ENCODE measurements at places on chromosomes 2 and 18.
A peak's percentile ranks its signal among the peaks of the same experiment; 100 is the strongest.

- DNase-seq, result no peak
These were observed 384.3 kb upstream of the SYT4 start for GRCh38 chr18:43661570-43661969.

DNA sequence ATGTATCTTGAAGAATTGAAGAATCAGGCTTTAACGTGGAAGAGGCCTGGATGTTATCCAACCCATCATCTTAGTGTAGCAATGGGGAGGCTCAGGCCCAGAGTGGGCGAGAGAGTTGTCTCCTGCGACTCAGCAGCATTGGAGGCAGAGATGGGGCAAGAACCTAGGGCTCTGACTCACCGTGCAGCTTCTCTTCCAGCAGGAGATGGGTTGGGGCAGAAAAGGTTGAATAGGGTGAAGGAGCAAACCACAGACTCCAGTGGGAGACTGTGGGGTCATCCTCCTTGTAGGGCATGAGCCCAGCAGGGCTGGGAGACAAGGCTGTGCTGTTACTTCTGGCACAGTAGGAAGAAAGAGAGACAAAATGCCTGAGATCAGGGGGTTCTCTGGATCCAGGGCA is 1.4 kb downstream of the IL36RN start:
- DNase-seq, result no peak

DNA sequence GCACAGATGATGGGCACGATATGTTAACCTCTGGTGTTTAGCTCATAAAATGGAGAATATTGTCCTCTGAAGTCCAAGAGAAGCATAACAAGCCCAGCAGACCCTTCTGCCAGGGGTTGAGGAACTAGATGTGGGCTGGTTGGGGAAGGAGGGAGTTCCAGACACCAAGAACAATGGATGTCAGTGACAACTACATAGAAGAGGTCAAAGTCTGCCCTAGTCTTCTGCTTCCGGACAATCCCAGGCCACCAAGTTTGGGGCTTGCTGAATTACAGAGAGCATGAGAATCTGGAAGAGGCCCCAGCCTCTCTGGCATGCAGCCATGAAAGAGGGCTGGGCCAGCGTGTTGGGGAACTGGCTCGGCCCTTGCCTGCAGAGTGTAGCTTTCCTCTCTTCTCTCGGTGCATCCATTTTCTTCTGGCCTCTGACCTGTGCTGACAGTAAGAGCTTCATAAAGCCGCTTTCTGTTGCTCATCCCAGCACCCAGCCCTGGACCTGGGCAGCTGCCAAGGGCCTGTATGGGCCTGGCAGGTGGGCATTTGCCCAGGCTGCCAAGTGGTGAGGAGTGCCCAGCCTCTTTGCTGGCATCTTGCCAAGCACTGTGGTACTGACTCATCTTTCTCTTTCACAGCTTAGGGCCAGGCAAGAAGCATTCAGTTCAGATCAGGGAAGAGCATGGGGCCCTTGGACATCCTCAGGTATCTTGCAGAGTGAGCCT is 14.6 kb upstream of the LAPTM4A start:
- peak; percentile 27 for DNase-seq

DNA sequence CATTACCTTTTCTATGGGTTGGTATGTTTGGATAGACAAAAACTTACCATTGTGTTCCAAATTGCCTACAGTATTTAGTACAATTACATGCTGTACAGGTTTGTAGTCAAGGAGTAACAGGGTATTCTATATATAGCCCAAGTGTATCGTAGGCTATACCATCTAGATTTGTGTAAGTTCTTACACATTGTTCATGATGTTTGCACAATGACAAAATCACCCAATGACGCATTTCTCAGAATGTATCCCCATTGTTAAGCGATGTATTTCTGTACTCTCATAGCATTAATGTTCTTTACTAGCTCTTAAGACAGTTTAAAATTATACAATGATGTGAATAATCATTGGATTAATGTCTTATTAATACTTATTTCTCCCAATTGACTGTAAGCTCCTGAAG is 16.7 kb downstream of the TACR1 start:
- DNase-seq, result no peak

- no peak for DNase-seq
These were observed 235.7 kb downstream of the CDCA7 start for GRCh38 chr2:173590276-173590861.

- no peak for DNase-seq
These were observed 181.5 kb upstream of the ID2 start for GRCh38 chr2:8500124-8501054.

DNA sequence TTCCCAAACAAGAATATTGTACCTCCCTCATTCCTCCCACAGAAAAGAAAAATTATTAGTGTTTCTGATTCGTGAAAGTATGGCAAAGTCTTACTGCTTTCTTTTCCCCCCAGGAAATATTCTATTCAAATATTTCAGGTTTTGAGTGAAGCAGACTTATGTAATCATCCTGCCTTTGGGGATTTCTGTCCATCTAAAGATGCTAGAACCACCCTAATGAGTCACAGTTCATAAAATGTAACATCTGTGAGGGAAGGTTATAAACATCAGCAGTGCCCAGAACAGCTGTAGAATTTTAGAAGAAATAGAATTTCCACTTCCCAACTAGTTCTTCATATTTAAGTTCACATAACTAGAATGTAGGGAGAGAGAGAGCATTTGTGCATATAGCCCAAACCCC is 39.0 kb downstream of the EEF1B2 start:
- no peak for DNase-seq

GRCh38 chr2:17430326-17430725 is 87.9 kb downstream of the RAD51AP2 start:
- no peak for DNase-seq

DNA sequence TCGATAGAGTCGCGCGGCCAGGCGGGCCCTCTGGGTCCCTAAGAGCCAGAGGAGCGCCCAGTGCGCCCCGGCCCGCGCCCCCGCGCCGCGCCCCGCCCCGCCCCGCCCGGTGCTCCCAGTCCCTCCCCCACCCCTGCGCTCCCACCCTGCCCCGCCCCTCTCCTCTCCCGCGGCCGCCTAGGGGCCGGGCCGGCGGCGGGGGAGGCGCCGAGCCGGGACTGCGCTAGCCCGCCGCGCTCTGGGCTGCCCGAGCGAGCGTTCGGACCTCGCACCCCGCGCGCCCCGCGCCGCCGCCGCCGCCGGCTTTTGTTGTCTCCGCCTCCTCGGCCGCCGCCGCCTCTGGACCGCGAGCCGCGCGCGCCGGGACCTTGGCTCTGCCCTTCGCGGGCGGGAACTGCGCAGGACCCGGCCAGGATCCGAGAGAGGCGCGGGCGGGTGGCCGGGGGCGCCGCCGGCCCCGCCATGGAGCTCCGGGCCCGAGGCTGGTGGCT is at the start of gene GPC1:
GPC1 (plus strand) TSS at position 207 of the 491 bp plus-strand sequence; CDS start at position 463, 256 bp downstream.
- no peak for DNase-seq

DNA sequence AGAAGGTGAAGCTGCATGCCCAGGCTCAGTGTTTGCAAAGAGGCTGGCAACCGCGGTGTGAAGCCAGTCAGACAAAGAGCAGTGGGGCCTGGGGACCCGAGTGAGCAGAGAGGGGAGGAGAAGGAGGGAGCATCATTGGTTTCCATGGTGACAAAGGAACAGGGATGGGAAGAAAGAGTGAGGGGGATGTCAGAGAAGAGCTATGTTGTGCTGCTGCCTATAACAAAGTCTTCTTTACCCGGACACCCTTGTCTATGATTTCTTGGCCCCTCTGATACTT is 14.5 kb downstream of the TMEM247 start:
- no peak for DNase-seq

- no peak for DNase-seq
These were observed 161.3 kb upstream of the REG3A start for GRCh38 chr2:79320871-79321270.

GRCh38 chr2:236286873-236287545 is 22.8 kb upstream of the ASB18 start:
- no peak for DNase-seq

DNA sequence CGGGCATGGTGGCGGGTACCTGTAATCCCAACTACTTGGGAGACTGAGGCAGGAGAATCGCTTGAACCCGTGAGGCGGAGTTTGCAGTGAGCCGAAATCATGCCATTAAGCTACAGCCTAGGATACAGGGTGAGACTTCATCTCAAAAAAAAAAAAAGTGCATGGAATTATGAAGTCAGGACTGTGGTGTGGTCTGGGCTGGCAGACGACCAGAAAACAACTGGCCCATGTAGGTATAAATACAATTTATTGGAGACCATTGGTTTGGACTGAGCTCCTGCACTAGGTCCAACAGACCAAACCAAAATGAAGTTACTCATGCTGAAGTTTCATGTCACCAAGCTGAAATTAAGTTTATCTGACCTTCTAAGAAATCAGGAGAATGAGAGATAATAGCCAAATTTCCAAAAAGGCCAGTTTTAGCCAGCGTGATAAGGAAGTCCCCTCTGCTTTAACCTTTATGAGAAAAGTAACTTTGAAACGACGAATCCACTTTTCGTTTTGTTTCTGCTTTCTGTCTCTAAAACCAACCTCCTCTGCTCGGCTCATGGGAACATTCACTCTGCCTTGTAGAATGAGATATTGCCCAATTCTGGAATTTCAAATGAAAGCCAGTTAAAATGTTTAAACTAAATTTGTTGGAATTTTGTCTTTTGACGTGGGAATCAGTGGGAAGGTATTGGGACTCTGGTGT is 17.7 kb upstream of the RAB10 start:
- DNase-seq, result no peak

DNA sequence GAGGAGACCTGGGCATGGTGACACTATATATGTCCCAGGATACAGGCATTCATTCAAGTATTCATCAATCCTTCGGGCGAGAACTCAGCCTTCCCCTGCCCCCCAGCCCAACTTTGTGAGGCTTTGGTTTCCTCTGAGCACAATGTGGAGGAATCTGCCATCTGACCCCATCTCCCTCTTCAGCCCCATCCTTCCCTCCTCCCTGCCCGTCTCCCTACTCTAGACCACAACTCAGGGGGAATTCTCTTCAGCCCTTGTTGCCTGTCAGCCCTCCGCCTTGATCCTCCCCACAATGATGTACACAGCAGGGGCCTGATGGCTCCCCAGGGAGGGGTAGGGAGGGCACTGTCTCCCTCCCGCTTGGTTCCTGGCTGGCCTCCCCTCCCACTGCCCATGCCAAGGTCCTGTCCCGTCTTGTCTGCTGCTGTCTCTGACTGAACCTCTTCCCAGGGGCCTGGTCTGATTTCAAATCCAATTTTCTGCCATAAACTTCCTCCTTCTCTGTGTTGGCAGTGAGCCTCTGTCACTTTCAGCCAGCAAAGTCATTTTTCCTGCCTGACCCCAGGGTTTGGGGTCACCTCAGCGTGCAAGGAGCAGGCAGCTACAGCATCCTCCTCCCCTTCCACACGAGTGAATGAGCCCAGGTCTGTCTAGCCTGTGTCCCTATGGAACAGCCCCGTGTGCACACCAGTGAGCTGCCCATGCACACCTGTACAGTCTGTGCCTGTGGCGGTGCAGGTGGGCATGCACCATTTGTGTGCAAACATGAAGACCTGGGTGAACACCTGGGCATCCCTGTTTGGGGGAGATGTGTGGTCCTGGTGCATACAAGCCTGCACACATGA is 197.3 kb downstream of the CELF4 start:
- DNase-seq, result no peak

- DNase-seq, result no peak
These were observed 20.3 kb downstream of the SLC8A1 start for GRCh38 chr2:40431600-40431955.

- DNase-seq, result no peak
These were observed 82.1 kb downstream of the ZBTB7C start for GRCh38 chr18:48326901-48327675.

- no peak for DNase-seq
These were observed 961 bp downstream of the RBM43 start for GRCh38 chr2:151260573-151261230.

DNA sequence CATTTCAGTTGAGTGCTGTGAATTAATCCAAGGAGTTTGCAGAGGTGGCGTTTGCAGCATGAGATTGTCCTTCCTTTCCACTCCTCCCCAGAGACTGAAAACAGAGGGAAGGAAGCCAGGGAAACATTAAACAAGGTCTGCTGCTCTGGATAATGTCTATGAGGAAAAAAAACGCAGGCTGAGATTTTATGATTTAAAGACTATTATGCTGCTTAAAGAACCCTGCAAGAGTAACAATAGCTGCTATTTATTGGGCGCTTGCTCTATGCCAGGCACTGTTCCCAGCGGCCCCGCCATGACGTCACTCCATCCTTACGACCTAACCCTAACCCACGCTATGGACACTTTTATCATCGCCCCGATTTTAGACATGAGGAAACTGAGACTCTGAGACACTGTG is 222.4 kb downstream of the BCL2 start:
- DNase-seq, result no peak

DNA sequence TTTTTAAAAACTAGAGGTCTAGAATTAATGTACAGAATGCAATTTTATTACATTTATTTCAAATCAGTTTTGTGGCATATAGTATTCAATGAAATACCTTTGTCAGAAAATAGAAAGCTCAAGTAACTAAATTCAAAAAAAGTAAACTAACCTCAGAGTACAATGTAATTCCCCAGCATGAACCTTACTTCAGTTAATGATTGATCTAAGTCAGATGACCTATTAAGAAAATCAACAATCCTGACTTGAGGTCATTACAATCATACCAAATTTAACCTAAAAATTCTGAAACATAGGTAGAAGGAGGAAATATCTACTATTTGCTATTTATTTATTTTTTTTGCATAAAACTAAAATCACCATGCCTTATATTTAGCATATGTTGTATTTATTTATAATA is 142.9 kb downstream of the CCDC102B start:
- DNase-seq, result no peak

GRCh38 chr2:69559442-69560146 is 83.9 kb downstream of the AAK1 start:
- no peak for DNase-seq

GRCh38 chr2:199707593-199708185 is 143.3 kb downstream of the FTCDNL1 start:
- no peak for DNase-seq

DNA sequence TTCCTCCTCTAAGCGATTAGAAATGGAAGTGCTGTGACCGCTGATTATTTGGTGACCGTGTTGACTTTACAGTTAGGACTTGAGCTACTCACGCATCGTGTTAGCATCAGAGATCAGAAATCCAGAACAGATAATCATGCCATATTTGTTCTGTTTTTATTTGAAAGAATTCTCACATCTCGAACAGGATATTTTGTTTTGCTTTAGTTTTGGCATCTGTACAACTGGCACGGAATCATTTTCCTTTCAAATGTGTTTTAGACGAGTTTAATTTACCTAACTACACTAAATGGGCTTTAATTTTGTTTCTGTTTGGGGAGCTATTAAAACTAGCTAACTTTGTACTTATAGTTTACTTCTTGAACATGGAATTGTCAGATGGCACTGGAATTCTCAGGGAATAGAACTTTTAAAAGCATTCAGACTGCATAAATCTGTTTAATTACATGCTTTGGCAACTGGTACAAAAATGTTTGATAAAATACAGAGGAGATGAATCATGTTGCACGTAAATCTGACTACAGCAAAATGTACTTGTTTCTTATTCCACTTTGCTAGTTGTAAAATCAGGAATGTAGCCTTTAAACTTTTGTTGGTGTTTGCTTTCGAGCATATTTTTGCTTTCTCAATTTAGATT is 1.4 kb downstream of the ITPRID2 start:
- no peak for DNase-seq

Measured in nucleus accumbens (tissue), 56 donors.